ENCODE measurements at places on chromosomes 13 and 19. TPM values are rescaled to one million over a fixed set of nuclear protein-coding genes. Genes with fewer than 3 reads are reported as not detected.

DNA sequence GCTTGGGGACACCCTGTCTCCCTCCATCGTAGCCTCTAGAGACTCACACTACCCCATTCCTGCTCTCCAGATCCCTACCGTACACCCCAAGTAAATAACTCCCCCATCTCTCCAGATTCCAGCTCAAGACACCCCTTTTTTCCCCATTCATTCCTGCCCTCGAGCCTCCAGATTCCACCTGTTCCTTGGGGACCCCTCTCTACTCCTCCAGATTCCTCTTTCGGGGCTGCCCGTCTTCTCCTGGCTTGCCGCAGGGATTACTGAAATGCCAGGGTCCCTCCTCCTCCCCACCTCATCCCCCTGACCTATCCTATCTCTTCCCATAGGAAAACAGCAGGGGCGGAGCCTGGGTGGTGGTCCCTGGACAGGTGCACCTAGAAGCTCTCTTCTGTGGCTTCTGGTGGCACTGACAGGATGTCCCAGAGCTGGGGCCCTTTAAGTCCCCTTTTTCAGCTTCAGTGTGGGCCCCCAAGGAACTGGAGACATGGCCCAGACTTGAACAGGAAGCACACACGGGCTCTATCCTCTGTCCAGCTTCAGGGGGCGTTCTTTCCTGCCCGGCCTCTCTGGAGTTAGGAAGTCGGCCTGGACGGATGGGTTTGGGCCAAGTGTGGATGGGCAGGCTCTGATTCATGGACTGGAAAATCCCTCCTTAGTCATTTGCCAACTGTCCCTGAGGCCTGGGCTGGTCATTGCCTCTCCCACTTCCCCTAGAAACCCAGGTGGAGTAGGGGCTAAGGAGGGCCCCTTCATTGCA, 1.2 kb downstream of the ZSWIM4 start:
- DNase-seq: peak; percentile 77

GRCh38 chr13:32086366-32086765, 54.8 kb downstream of the FRY start:
- DNase-seq: no peak

DNA sequence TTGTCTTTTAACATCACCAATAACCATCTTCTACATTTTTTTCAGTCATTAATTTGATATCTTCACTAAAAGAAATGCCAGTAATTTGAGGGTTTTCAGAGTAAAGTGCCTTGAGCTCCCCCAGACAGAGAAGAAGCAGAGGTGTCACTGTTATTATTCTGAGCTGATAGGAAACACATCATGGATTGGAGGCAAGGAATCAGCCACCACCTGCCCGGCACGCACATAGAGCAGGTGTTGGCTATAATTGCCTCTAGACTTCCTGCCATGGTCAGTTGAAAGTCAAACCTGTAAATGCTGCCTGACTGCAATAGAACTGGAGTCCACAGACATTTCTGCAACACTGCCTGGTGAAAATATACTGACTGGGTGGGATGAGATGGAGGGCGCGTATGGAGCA, 776.6 kb downstream of the UQCRFS1 start:
- no peak for DNase-seq

GRCh38 chr19:57664269-57665127, 4.2 kb upstream of the ZSCAN4 start:
- DNase-seq: no peak

DNA sequence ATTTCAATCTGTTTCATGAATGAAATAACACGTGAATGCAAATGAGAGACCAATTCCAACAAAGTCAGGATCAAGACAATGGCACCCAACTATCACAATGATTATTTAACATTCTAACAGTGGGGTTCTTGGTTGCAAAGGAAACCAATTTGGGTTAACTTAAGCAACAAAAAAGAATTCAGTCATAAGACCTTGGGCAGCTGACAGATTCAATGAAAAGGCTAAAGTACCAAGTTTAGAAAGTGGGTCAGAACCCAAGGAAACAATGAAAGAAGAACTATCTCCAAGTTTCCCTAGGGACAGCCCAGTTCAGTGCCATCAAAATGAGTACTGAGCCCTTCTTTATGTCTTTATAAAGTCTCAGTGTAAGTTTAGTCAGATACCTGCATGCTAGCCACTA, 17.5 kb upstream of the SIGLEC14 start:
- no peak for DNase-seq

DNA sequence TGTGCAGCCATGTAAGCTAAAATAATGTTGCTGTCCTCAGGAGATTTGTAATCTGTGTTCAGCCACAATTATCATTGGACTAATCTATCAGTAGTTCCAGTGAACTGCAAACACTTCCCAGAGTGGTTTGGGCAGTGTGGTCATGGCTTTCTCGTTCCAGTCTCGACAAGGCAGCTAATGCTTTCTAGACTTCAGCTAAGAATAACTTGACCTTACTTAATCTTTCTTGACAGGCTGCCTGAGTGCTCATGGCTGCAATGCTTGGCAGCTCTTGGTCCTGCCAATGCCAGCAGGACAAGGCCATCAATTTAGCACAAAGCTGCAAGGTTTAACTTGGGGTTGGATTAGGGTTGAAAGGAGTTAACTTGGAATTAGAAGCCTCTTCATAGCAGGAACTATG, 32.8 kb downstream of the ATP12A start:
- DNase-seq: no peak

DNA sequence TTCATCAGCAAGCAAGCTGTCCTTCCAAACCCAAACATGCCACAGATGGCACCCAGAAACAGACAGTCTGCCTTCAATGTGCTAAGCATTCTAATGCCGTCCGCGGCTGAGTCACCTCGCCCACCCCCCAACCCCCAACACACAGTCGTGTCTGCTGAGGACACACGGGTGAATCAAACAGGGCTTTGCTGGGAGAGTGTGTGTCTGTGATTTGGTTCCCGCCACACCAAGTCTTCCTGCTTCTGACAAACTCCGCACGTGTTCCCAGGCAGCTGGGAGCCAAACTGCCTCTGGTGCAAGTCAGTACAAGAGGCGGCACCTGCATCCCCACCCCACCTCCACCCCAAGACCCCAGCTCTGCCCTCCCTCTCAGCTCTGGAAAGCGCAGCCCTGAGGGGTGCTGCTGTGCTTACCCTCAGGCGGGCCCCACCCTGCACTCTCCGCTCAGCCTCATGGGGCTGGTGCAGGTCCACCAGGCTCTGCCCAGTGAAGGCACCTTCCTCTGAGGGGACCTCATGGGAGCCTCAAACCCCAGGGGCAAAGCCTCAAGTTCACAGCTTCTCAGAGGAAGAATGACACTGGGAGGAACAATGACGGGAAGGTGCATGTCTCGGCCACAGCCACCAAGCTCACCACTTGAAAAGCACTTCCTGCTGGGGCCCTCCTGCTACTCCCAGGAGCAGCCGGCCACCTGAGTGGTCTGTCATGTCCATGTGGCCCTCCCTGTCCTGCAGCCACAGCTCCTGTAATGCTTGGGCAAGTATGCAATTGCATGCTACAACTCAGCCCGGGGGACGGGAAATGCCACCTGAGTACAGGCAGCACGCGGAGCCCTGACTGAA, 15.0 kb upstream of the SLC35E1 start:
- no peak for DNase-seq

GRCh38 chr19:27746691-27747380, 1466.1 kb downstream of the UQCRFS1 start:
- DNase-seq: no peak

- DNase-seq: no peak
Measured at GRCh38 chr13:89695343-89696257, 1651.9 kb upstream of the MIR17HG start.

DNA sequence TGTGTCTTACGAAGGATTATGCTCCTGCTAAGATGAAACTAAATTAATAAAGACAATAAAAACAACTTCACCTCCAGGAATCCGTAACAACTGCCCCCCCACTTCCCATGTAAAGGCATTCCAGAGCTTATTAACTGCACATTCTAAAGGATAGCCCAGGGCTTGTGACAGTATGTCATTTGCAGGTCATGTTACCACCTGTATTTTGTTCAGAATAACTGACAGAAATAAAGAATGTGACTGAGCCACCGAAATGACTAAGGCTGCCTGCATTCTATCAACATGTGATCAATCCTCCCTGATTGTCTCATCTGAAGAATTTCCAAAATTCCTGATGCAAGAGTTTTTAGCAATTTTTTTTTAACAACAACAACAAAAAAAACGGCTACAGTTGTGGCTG, 117.2 kb downstream of the MIPEP start:
- DNase-seq: no peak

DNA sequence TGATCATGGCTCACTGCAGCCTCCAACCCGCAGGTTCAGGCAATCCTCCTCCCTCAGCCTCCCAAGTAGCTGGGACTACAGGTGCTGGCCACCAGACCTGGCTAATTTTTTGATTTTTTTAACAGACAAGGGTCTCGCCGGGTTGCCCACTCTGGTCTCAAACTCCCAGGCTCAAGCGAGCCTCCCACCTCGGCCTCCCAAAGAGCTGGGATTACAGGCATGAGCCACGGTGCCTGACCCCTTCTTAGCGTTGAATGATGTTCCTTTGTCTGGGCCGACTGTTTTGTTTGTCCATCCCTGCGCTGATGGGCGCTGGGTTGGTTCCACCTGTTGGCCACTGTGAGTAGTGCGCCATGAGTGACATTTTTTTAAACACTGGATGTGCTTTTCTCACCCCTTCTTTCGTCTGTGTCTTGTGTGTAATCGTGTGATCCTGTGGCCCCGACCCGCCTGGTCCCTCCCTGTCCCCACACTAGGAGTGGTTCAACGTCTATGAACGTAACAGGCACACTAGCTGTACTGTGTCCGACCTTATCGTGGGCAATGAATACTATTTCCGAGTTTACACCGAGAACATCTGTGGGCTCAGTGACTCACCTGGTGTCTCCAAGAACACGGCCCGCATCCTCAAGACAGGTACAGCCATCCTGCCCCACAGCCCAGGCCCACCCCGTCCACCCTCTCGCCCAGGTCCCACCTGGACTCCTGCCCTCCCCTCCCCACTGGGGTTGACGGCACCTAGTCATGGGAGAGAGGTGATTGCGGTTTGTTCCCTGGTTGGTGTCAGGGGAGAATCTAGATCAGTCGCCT, 15.0 kb upstream of the EMC10 start:
- no peak for DNase-seq

DNA sequence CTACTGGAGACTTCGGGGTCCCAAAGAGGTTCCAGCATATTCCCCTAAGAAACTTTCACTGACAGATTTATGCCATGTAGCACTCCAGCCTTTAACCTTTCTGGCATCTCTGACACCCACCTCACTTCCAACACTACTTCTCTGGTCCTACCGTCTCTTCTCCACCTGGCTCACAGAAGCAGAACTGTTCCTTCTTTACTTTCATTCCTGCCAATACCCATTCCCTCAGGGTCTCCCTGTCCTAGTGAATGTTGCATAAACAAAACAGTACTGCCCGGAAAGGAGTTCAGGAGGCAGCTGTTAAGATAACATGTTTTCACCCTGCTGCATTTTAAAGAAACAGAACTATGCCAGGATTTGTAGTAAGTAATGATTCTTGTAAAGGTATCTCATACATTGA, 136.0 kb upstream of the MIR17HG start:
- no peak for DNase-seq

DNA sequence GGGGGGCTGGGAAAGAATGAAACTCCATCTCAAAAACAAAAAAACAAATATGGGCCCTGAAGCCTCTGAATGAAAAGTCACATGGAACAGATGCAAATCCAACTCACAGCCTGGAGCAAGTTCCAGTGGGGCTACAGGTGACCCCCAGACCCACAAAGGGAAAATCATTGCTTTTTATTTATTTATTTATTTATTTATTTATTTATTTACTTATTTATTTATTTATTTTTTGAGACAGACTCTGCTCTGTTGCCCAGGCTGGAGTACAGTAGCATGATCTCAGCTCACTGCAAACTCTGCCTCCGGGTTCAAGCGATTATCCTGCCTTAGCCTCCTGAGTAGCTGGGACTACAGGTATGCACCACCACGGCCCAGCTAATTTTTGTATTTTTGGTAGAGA, 13.3 kb upstream of the CCL25 start:
- DNase-seq: no peak

- no peak for DNase-seq
Measured at GRCh38 chr13:66128692-66129269, 1101.4 kb downstream of the PCDH9 start.

DNA sequence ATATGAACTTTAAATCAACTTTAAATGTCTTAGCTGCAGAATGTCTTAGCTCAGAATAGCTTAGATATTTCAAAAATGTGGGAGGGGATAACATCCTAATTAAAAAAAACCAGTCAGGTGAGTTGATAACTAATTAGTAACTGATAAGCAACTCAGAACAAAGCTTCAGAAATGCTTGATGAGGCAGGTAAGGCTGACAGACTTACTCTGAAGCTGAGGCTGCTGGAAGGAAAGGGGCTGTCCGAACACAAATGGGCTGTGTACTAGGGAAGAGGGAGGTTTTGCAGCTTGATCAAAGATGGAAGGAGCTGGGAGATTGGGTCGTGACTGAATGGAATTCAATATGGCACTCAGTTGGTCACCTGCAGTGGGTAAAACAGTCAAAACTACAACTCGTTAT, 91.2 kb upstream of the FBXL3 start:
- DNase-seq: no peak

GRCh38 chr19:2942928-2943640, 1.7 kb downstream of the ZNF77 start:
- no peak for DNase-seq

- no peak for DNase-seq
Measured at GRCh38 chr13:67042556-67042955, 187.6 kb downstream of the PCDH9 start.

DNA sequence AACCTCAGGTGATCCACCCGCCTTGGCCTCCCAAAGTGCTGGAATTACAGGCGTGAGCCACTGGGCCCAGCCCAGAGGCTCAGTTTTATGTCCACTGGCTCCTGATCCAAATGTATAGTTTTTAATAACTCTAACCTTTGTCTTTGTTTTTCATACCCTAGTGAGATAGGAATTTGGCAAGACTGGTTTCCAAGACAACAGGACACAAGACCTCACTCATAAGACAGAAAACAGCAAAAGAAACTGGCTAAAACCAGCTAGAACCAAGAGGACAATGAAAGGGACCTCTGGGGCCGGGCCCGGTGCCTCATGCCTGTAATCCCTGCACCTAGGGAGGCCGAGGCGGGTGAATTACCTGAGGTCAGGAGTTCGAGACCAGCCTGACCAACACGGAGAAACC, 27.6 kb downstream of the CPT1C start:
- no peak for DNase-seq

OR7A10 gene
- not detected for total RNA-seq

CEACAM16 gene
- total RNA-seq: not detected

ANGPTL8 gene
- 4.7 TPM for total RNA-seq

FGF14 gene
- 0.12 TPM for total RNA-seq

DMKN gene
- 40.7 TPM for total RNA-seq

IPO5 gene
- total RNA-seq: 170 TPM

LYL1 gene
- 25.7 TPM for total RNA-seq

LGI4 gene
- 6.2 TPM for total RNA-seq

FUT6 gene
- 0.74 TPM for total RNA-seq

Measured in omental fat pad (tissue), 4 donors.